ENCODE measurements at places on chromosomes 7 and 10.
A peak's percentile ranks its signal among the peaks of the same experiment; 100 is the strongest.

DNA sequence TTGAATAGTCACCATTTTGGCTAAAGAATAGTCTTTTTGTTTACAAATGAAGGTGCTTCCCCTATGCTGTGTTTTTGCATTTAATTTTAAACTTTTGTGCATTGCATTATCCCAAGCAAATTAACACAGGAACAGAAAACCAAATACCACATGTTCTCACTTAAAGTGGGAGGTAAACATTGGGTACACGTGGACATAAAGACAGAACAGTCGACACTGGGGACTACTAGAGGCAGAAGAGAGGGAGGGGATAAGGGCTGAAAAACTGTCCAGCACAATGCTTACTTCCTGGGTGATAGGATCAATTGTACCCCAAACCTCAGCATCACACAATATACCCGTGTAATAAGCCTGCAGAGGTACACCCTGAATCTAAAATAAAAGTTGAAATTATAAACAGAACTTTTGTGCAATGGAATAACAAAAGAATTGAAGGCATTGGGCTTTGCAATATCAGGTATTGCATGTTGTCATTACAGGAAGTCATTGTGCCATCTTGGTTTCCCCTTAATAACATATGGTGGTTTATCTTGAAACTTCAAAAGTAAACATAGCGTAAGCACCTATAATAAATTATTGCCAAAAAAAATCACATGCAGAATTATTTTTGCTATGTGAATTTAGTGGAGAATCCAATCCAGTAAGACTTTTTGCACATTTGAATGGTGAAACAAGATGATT, 16.1 kb downstream of the ADD3 start:
- no peak for DNase-seq

DNA sequence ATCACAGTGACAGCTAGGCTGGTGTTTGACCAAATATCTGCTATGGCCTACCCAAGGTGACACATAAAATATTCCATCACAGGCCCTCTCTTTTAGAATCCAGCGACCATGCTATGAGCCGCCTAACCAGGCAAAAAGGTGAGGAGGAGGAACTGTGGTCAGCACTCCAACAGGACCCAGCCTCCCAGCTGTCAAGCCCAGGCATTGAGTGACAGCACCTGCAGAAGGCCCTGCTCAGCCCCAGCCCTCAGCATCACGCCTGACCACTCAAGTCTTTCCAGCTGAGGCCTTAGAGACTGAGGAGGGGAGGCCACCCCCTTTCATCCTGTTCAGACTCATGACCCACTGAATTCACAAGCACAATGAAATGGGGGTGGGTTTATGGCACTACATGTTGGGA, 43.0 kb downstream of the CXCL12 start:
- no peak for DNase-seq

- no peak for DNase-seq
Observed at GRCh38 chr10:124601431-124602120, 140.0 kb downstream of the LHPP start.

DNA sequence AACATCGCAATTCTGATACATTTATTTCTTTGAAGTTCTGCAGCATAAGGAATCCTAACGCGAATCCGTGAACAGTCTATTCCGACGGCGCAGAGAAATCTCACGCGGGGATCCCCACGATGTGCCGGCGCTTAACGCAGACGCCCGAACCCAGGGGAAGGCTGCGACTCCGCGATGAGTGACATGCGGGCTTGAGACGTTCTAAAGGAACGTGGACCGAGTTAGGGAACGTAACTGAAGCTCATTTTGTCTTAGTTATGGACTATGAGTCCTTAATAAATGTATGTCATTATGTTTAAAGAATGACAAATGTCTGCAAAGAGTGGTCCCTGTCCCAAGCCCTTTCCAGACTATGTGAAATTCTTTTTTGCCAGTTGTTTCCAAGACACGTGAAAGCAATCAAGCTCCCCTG, 995 bp upstream of the PARD3 start:
- DNase-seq = no peak

DNA sequence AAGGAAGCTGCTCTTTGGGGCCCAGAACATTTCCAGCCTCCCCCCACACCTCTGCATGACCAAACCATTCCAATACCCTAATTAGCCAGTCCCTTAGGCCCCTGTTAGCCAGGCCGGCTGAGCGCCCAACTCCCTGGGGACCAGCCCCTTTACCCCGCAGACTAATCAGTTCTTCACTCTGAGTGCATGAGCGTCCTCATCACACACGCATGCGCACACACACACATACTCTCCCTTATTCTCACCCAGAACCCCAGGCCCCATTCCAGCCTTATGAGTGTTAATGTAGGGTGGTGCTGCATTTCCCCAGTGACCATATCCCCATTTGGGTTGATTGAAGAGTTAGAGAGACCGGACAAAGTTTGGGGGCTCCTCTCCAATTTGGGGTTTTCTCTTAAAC, 77.0 kb upstream of the SLF2 start:
- DNase-seq = no peak

GRCh38 chr10:121205625-121206024, 354.5 kb downstream of the WDR11 start:
- DNase-seq = no peak

DNA sequence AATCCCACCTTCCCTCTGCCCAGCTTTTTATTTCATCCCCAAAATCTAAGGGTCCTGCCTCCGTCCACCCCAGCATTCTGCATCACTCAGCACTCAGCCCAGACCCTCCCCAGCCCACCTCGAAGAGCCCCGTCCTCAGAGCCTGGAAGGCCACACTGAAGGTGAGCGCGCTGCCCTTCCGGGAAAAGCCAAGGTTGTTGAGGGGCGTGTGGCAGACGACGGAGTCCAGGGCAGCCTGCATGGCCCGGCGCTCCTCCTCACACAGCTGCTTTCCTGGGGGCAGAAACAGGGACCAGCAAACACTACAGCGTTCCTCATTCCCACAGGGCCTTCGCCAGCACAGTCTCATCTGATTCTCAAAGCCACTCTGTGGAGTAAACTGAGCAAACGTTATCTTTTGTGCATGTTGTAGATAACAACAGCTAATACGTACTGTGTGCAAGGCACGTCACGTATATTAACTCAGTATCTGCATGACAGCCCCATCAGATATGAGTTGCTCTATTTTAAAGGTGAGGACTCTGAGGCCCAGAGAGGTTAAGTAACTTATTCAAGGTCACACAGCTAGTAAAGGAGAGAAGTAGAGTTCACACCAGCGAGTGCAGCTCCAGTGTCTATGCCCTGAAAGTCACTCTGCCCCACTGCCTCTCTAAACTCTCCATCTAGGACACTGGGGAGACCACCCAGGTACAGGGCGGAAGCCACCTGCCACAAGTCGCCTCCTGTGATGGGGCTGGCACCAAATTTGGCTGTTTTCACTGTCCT, 2.8 kb downstream of the TRAPPC14 start:
- no peak for DNase-seq

GRCh38 chr10:116910910-116911309, 61.6 kb downstream of the ENO4 start:
- DNase-seq = no peak

- DNase-seq = no peak
Observed at GRCh38 chr7:142815134-142815533, 39.7 kb upstream of the EPHB6 start.

DNA sequence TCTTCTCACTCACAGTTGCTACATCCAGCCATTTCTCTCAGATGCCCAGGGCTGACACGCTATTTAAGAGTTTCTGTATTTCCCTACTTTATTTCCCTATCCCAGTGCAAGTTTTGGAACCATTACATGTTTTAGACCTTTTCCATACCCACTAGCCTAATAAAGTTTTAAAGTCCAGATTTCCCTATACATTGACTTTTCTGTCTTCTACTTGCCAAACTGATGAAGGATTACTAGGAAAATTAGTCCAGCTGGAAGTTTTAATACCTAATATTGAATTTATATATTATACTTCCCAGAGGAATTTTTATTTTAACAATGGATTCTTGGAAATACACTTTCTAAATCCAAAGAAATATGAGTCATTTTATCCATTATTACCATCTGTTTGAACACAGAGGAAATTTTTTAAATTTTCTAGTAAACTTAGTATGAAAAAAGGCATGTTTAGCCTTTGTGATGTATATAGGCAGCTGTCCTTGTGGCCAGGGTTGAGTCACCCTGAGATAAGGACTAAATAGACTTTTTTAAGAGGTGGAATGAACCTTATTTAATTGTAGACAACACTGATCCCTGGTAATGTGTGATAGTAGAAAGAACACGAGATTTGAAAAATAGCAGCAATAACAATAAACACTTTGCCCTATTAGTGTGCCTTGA, 205.0 kb downstream of the TFEC start:
- DNase-seq = peak; percentile 67

- DNase-seq = no peak
Observed at GRCh38 chr10:3263082-3263481, 90.5 kb upstream of the PITRM1 start.

- peak; percentile 93 for DNase-seq
Observed at GRCh38 chr10:43931308-43931930, 282.7 kb upstream of the ZNF32 start.

- DNase-seq = no peak
Observed at GRCh38 chr7:100466653-100467605, 2.9 kb upstream of the SPACDR start.

DNA sequence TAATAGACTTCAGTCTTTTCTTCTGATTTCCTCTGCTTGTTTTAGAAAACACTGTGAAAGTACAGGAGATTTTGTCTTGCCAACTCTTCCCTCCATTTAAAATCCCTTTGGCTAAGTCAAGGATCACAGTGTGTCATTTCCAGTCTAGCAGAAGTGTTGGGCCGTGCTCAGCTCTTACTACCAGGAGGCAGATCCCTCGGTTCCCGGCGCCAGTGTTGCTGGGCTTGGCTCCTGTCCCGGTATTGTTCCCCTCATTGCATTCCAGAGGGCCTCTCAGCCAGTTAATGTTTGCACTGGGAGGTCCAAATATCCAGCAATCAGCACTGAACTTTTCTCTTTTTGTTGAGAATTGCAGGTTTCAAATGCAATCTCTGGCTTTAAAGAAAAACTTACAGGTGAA, 612.1 kb upstream of the MGMT start:
- DNase-seq = peak; percentile 83

- peak; percentile 74 for DNase-seq
Observed at GRCh38 chr10:95183271-95184230, 10.5 kb upstream of the ACSM6 start.

- DNase-seq = no peak
Observed at GRCh38 chr10:69329721-69330178, 51.5 kb downstream of the HK1 start.

GRCh38 chr10:29345144-29345909, 56.5 kb downstream of the LYZL1 start:
- DNase-seq = no peak

GRCh38 chr7:155881471-155882350, 69.4 kb upstream of the SHH start:
- DNase-seq = no peak

- DNase-seq = no peak
Observed at GRCh38 chr7:140552240-140552679, 73.0 kb upstream of the MKRN1 start.

DNA sequence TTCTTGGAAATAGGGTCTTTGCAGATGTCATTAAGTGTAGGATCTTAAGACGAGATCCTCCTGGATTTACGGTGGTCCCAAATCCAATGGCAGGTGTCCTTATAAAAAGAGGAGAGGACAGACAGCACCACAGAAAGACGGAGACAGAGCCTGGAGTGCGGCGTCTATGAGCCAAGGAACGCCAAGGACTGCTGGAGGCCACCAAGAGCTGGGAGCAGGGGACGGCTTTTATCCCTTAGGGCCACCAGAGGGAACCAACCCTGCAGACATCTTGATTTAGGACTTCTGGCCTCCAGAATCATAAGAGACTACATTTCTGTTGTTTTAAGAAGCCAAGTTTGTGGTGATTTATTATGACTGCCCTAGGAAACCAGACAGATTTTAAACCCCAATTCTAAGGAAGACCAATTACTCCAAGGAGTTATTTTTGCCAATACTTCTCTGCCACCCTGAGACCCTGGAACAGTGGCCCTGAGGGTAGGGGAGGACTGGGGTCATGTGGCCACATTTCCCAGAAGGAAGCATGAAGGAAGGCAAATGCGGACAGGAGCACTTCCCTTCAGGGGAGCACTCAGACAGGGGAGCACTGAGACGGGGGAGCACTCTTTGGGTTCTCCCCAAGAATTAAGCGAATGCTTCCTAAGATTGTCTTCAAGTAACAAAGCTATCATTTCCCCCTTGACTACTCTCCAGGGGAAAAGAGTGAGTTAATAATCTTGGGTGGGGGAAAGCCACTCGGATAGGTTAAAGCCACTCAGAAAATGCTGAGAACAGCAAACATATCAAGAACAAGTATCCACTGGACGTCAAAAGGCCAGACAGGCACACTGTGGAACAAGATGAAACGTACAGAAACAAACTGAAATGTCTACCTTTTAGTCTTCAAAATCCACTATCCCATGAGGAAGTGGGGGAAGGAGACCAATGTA, 67.5 kb downstream of the CHST15 start:
- no peak for DNase-seq

DNA sequence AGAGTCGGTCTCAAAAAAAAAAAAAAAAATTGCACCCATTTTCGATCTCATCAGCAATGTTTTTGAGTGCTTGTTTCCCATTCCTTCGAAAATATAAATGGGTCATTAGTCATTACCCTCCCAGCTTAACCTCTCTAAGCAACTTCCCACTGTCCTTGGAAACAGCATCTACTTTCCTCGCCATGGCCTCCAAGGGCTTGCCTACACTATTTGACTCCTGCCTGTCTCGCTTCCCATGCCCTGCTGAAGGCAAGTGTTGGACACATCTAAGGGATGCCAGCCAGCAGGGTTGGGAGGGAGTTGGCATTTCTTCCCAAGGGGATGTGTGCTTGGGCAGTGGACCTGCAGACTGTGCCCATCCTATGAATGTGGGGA, 12.7 kb upstream of the RHBDD2 start:
- no peak for DNase-seq

DNA sequence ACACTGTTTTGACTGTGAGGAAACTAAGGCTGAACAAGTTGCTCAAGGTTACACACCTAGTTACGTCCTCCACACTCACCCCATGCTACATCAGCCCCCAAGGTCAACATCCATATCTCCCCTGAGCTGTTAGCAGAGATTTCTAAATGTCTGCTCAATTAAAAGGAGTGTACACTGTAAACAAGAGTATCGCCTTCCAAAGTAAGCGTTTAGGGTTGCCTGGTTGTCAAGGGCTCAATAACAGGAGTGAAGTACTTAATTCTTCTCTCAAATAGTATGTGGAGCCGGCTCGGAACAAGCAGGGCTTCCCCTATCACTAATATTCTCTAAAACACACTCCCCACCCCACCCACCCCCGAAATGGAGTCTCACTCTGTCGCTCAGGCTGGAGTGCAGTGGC, 412.8 kb upstream of the GALNT17 start:
- DNase-seq = no peak

DNA sequence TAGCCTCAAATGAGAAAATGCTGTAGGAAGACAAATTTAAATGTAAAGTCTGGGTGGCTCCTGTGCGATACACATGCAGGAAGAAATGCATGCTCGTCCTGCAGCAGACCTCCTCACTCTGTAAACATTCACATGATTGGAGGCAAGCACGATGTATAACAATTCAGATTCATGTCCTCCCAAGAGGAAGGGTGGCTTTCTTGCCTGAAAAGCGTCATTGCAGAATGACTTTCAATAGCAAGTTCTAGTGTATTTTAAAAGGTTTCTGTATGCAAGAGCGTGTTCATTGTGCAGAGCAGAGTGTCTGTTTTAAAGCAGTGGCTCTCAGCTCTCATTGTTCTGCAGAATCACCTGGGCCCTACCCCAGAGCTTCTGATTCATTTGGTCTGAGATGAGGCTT, 170.3 kb upstream of the CELF2 start:
- DNase-seq = no peak

Measured in fibroblast of upper back skin (primary cell).